Muscle of arm (tissue), 14 donors: ENCODE measurements at places on chromosomes 11 and 22. TPM values are rescaled to one million over a fixed set of nuclear protein-coding genes. Genes with fewer than 3 reads are reported as not detected.

DNA sequence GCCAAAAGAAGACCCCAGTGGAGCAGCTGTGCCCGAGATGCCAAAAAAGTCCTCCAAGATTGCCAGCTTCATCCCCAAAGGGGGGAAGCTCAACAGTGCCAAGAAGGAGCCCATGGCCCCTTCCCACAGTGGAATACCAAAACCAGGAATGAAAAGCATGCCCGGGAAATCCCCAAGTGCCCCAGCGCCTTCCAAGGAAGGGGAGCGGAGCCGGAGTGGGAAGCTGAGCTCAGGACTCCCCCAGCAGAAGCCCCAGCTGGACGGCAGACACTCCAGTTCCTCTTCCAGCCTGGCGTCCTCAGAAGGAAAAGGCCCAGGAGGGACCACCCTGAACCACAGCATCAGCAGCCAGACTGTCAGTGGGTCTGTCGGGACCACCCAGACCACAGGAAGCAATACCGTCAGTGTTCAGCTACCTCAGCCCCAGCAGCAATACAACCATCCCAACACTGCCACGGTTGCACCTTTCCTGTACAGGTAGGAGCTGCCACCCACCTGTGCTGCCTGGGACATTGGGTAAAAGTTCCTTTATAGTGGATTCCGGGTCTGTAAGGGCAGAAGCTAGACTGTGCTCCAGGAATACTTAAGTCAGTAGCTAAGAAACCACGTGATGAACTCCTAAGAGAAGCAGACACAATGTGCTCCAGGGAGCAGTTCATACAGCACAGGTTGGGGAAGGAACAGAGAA, 221.3 kb downstream of the NAV2 start:
- DNase-seq: no peak

DNA sequence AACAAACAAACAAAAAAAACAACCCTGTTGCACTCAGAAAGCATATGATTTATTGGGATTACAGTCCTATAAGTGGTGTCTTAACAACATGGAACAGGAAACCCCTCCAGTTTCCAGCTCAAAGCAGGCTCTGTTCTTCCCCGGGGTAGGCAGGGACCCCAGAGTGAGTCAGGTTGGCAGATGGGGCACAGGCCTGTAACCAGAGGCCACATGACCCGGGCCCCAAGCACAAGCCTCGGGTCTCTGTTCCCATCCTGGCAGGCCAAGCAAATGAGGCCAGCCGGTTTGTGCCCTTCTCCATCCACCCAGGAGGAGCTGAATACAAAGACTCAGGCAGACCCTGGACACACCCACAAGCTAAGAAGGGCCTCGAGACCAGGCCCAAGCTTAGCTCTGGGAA, 75.8 kb downstream of the NAT10 start:
- no peak for DNase-seq

DNA sequence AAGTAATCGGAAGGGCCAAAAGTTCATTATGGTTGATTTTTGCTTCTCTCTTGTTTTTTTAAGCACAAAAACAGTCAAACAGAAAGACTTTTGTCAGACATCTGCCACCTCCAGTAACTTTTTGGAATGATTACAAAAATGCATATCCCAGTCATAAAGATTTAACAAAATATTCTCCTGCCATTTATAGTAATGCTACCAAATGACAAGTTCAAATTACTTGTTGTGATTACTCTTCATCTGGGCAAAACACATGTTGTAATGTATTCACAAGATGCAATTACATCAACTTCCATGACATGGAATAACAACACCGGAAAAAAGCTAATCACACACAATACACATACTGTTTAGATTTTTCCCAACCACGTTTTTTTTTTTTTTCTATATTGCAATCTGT, 1017.5 kb upstream of the TENM4 start:
- DNase-seq: no peak

DNA sequence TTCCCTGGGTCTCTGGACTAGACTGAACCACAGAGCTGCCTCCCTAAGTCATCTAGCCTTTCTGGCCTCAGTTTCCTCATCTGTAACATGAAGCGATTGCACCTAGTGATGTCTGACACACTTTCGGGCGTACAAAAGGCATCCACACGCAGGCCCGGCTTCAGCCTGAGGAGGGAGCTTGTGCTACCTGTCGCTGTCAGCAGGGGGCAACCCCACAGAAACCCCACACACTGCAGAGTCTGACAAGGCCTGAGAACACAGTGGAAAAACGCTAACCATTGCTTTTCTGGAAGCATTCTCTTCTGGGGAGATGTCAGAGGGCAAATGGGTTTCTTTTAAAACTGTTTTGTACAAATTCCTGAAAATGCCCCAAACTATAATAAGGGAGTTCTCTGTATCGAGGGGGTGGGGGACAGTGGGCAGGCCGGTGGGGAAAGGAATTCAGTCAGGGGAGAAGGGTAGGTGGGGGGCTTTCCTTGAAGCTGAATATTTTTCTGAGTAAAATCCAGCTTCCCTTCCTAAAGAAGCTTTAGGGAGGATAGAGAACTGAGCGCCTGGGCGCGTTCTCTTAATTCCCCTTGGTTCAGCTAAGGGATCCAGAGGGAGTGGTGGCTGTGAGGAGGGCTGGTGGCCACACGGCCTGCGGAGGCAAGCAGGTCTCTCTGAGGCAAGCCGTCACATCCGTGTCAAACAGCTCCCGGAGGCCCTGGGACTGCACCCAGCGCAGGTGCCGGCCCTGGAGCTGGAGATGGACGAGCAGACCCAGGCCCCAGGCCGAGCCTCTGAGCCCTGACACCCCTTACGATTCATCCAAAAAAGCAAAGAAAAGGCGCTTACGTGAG, 533 bp downstream of the ELF5 start:
- DNase-seq: no peak

DNA sequence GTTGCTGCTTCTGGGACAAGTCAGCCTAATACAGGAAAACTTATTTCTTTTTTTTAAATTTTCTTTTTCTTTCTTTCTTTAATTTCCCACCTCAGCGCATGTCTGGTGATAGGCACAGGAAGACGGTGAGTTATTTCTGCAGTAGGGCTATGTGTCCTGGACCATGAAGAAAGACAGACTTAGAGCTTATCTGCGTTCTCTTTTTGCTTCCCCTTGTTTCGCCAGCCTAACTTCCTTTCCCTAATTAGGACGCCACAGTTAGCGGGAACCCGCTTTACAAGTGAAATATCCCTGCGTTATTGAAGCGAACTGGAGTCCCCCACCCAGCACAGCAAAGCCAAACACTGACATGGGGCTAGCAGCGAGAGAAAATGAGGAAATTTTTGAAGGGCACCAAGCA, 8.6 kb downstream of the OR6M1 start:
- DNase-seq: no peak

- DNase-seq: no peak
Observed at GRCh38 chr11:57483562-57483918, 23.2 kb downstream of the RTN4RL2 start.

GRCh38 chr11:102664001-102664752, 39.0 kb upstream of the MMP20 start:
- no peak for DNase-seq

DNA sequence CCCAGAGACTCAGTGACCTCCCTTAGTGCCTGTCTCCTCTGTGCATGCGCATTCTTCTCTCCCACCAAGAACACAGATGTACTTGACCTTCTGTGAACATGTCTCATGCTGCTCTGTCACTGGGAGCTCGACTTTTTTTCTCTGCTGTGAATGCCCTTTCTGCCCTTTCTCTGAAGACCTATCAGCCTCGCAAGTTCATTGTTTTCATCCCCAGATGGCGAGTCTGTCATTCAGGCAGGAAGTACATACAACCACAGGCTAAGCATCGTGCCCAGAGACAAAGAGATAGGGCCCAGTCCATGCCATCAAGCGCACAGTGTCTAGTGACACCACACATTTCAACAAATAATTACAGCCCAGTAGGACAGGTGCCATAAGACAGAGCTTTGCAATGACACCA, 50.4 kb upstream of the RAB1B start:
- no peak for DNase-seq

DNA sequence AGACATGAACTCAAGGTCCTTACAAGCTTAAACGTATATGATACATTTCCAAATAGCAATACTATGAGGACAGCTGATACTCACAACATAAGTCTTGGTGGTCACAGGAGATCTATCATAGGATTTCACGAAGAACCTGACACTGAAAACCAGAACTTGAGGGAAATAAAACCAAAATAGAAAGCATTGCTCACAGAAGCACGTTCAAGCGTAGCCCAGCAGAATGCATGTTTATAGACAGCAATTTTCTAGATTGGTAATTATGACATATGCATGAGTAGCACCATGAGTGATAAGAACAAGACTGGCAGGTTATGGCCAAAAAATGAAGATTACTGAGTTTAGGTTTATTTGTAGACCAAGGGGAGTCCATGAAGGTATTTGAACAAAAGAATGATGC, 243.5 kb downstream of the ETS1 start:
- DNase-seq: no peak

Gene FAM83F
- polyA plus RNA-seq: 2.4 TPM
